ENCODE measurements at places on chromosomes 1 and 21.

- no peak for DNase-seq
- H3K27ac ChIP-seq: no peak overlapping the region
- H3K4me1 ChIP-seq: peaks cover 7% of the 10 kb centered on the region
- H3K36me3 ChIP-seq: no peaks in the 10 kb centered on the region
These were observed 96.0 kb upstream of the COL6A1 start for GRCh38 chr21:45885597-45885929.

GRCh38 chr1:225511828-225512381, 84.1 kb upstream of the LBR start:
- H3K27me3 ChIP-seq: no peaks in the 10 kb centered on the region
- H3K4me1 ChIP-seq: peaks cover 18% of the 10 kb centered on the region
- no peak for DNase-seq
- no peak overlapping the region for H3K27ac ChIP-seq

DNA sequence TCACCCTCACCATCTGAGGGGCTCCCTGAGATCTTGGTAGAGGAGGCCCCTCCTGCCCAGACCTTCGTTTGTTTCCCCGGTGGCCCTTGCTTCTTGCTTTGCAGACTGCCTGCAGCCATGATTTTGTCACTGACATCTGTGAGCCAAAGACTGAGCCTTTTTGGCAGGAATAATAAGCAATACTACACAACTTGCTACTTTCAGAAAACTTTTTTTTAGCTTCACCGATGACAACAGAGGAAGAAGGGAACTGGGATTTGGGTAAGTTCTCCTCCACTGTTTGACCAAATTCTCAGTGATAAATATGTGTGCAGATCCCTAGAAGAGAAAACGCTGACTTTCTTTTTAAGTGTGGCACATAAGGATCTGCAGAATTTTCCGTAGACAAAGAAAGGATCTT, 11.7 kb upstream of the CD101 start:
- no peak overlapping the region for H3K4me3 ChIP-seq
- H3K4me1 ChIP-seq: peaks cover 40% of the 10 kb centered on the region
- no peak for DNase-seq
- no peaks in the 10 kb centered on the region for H3K36me3 ChIP-seq
- H3K27ac ChIP-seq: peak overlapping the region; percentile 97

- H3K4me1 ChIP-seq: peaks cover 9% of the 10 kb centered on the region
- DNase-seq: no peak
- no peak overlapping the region for H3K4me3 ChIP-seq
- no peaks in the 10 kb centered on the region for H3K36me3 ChIP-seq
- no peak overlapping the region for H3K27ac ChIP-seq
- peaks cover 14% of the 10 kb centered on the region for H3K27me3 ChIP-seq
These were observed 29.8 kb downstream of the PKP1 start for GRCh38 chr1:201313086-201313485.

All from astrocyte (in vitro differentiated cells and primary cell).